ENCODE measurements at places on chromosomes 6 and 20. TPM values are rescaled to one million over a fixed set of nuclear protein-coding genes. Genes with fewer than 3 reads are reported as not detected.

Gene HSD17B8
- 10.0 TPM for total RNA-seq

DNA sequence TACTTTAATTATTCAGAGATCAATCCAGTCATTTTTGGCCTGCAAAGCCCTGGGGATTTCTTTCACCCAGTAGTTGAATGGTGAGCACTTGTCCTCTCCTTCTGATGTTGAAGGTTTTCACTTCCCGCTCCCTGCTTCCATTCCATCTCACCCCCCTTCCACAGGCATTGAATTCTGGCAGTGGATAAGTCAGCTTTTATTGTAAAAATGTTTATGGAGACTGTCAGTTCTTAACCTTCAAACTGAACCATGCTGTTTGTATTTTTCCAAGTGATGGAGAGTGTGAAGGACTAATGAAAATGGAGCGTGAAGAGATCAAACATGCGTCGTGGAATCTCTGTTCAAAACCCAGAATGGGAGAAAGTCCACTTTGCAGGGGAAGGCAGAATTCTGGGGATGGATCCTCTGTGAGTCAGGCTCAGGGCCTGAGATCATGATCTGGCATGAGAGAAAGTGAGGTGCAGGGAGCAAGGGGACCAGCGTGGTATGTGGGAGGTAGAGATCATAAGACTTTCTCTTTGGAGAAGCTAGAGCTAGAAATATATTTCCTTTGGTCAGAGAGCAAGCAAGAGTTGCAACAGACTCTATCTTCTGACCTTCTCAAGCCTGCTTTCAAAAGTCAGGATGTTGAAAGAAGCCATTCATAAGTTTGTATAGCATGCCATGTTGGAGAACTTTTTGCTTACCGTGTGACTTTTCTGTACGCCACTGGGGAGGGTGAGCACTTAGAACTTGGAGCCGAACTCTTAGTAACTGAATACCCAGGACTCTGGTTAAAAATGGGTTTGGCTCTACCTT, 30.2 kb downstream of the ISM1 start:
- DNase-seq, result no peak

DNA sequence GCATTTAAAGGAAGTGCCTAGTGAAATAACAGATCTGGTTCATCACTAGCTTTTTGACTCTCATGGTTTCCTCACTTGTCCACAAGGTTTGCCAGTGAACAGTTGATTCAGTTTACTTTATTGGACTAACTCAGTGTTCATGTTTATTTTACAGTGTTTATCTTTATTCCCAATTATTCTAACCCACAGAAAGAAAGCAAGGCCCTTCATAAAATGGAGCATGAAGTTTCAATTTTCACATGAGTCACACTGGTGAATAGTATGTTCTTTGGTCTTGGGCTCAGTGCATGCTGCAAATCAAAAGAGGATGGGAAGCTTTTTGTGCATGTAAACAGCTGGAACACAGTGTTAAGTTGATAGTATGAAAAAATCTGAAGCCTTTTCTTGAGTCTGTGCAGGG, 217.6 kb upstream of the HDDC2 start:
- no peak for DNase-seq

DNA sequence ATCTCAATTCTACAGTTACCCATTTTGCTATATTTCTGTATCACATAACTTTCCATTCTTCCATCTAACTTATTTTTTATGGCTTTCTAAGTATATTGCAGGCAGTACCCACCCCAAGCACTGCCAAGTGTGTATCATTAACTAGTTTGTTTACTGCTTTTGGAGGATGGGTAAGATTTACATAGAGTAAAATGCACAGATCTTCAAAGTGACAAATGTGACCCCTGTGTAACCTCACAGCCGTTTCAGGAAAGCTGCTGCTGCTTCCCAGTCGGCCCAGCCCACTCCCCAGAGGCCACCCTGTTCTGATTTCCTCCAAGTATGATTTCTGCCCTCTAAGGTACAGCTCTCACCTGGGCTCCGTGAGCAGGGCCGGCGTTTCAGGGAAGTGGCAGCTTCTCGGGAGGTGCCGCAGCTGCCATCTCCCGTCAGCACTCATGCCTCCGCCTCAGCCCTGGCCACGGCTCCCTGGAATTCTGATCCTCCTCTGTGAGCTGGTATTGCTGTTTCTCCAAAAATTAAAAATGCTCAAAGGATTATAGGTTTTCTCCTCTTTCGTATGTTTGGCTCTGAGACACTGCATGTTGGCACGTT, 15.0 kb upstream of the MAP1LC3A start:
- DNase-seq, result no peak

GRCh38 chr6:154653853-154654252, 79.4 kb upstream of the SCAF8 start:
- DNase-seq, result no peak

Gene PLCB4
- 52.9 TPM for total RNA-seq

Gene BPIFB1
- total RNA-seq, result not detected

- DNase-seq, result no peak
Observed at GRCh38 chr6:47381036-47381435, 71.3 kb upstream of the TNFRSF21 start.

DNA sequence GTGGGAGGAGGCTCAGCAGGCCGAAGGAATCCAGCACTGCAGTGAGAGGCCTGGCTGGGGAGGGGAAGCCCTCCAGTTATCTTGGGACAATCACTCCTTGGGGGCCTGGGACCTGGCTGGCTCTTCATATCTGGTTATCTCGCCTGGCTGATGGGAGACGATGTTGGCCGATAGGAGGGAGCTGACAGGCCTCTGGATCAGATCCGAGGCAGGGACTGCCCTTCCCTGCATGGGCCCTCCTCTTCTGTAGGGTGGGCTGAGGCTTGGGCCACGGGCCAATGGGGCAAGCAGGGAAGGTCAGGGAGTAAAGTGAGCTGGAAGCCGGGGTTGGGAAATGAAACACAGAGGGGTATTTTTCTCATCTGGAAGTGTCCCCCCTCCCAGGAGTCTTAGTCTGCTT, 25.2 kb downstream of the MANBAL start:
- peak; percentile 40 for DNase-seq

Gene B3GAT2
- total RNA-seq, result not detected

GRCh38 chr6:22214314-22214713, 82.5 kb downstream of the PRL start:
- DNase-seq, result no peak

GRCh38 chr6:42692137-42692911, 30.1 kb downstream of the PRPH2 start:
- DNase-seq, result no peak

DNA sequence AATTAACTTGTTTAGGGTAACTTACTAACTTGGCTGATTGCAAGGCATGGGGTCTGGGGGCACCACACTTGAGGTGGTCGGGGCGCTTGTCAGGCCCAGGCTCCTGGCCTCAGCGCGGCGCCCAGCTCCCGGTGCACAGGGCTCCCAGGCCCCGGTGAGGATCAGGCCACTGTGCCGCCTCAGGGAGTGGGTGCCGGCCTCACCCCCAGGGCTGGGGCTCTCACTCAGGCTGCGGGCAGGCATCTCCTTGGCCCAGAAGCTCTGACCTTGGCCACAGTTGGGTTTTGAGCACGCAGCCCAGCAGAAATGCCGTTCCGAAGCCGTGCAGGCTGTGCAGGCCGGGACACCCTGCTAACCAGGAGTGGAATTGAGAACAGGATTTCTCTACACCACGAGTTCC, 37.8 kb upstream of the BHLHE23 start:
- no peak for DNase-seq

DNA sequence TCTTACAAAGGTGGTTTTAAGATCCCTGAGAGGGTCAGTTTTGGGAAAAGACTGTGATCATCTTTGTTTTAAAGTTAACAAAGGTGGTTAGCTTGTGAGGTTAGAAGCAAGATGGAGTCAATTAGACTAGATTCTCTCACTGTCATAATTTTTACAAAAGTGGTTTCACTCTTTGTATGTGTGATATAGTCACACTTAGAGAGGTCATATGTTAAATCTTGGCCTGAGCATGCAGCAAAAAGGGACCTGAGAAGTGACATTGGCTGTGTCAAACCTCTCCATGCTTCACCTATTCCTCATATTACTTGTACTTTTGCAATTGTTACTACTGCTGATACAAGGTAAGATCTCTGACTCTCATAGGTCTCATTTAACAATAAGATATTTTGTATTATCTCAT, 368.0 kb downstream of the TBC1D32 start:
- no peak for DNase-seq

Gene GMEB2
- total RNA-seq, result 12.5 TPM

DNA sequence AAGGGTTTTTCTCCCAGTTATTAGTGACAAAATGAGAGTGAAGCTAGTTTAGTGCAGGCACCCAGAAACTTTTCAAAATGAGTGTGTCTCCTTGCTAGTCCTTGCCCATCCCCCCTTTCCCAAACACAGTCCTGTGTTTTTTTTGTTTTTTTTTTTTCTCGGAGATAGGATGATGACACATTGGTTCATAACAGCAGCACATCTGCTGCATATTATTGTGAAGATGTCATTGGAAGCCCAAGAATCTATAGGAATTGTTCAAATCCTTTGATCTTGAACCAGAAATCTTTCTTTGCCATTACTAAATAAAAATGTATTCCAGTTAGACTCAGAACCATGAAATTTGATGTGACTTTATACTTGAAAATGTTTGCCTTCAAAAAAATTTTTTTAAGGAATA, 162.4 kb downstream of the FRK start:
- DNase-seq, result no peak

Gene SLC35D3
- not detected for total RNA-seq
